ENCODE measurements at places on chromosomes 1 and 21.
A peak's percentile ranks its signal among the peaks of the same experiment; 100 is the strongest.

GRCh38 chr1:35675773-35676172 is 34.4 kb upstream of the PSMB2 start:
- no peak for DNase-seq

DNA sequence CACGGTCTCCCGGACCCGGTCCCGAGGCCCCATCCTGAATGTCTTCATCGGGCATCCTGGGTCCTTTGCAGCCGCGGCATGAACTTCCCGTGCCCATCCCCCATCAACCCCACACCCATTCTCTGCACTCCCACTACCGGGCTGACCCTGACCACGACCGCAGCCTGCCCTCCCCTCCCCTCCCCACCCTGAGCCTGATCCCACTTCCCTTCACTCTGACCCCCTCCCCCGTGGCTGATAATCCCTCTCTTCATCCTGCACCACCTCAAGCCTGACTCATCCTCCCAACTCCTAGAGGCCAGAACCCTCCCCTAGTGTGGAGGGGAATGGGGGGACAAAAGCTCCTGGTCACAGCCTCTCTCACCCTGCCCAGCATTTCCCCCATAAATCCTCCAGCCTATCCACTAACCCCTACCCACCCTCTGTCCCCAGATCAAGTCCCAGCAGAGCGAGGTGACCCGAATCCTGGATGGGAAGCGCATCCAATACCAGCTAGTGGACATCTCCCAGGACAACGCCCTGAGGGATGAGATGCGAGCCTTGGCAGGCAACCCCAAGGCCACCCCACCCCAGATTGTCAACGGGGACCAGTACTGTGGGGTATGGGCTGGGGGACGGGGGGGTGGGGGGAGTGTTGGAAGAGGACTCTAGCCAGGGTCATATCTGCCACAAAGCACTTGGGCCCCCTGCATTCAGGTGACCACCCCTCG is 602 bp downstream of the SH3BGRL3 start:
- peak; percentile 59 for DNase-seq

DNA sequence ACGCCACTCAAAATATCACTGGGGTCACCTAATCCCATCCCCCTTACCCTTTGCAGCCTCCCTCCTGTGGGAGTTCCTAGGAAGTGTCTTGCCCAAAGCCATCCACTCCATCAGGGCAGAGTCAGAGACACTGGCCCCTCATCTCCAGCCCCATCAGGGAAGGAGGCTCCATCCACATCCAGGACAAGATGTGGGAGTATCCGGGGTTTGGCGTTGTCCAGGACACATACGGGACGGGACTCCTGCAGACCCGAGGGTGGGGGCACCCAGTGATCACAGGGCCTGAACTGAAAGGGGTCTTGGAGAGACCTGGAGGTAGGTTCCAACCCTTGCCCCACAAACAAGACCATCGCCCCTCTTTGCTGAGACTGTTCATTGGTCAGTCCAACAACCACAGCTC is 348.2 kb downstream of the MATN1 start:
- DNase-seq = no peak

- DNase-seq = no peak
Measured at GRCh38 chr1:38327559-38327973, 281.0 kb upstream of the POU3F1 start.

GRCh38 chr1:21937372-21938121 is 437 bp upstream of the HSPG2 start:
- peak; percentile 93 for DNase-seq

- no peak for DNase-seq
Measured at GRCh38 chr1:87826681-87827251, 498.1 kb downstream of the LMO4 start.

GRCh38 chr1:17350083-17350482 is 21.9 kb upstream of the PADI6 start:
- DNase-seq = no peak

DNA sequence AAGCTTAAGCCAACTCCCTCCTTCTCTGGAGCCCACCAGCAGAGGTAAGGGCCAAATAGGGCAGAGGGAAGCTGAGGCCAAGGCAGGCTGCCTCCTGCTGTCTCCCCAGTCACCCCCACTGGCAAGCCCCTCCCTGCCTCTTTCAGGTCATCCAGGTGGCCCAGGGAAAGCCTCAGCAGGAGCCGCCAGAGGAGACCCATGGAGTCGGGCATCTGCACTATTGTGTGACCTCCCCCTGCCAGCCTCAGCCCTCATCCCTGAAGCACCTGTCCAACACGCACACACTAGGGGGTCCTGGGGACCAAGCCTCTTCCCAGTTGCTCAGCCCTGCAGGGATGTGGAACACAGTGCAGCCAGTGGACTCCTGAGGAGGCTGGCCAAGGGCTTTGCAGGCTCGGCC is 5.3 kb upstream of the NAXE start:
- no peak for DNase-seq

DNA sequence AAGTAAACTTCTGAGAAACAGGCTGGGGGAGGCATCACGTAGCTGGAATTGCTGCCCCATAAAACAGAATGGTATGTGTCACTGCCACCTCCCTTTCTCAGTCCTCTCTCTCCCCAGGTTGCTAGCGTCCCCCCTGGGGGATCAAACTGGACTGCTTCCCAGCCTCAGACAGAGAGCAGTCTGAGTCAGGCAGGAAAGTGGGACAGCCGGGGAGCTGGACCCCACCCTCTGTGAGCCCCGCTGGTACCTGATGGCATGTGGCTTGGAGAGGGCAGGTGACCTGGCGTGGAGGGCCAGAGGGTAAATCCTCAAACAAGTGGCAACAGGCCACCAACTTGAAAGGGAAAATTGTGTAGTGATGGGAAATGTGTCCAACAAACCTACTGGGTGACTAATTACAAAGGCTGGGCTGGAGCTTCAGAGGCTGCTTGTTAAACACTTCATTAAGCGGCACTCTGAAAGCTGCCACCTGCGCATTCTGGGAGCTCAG is 1.0 kb upstream of the SFN start:
- no peak for DNase-seq

DNA sequence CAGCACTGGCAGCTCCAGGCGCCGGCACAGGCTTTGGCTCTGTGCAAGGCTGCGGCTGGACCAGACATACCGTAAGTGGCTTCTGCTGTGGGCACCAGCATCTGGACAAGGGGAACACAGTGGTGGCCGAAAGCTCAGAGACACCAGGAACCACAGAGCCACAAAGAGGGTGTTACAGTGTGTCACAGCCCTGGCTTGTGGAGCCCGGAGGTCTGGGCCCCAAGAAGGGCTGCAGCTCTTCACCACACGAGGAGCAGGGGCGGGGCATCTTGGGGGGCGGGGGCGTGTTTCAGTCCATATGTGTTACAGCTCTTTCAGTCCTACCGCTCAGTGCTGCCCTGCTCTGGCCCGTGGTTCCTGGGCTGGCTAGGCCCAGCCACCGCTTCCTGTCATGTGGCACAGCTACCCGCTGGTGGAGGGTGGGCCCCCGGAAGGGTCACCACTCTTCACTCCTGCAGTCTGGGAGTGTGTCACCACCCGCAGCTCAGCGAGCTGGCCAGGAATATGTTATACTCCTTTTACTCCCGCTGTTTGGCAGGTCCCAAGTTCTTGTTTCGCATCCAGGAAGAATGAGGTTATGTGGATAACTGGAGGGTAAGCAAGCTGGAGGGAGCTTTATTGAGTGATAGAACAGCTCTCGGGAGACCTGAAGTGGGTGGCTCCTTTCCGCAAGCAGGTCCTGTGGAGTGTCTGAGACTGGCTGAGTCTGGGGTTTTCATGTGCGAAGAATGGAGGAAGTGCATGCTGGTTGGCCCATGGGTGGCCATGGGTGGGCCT is 3.3 kb upstream of the LSM10 start:
- peak; percentile 68 for DNase-seq

DNA sequence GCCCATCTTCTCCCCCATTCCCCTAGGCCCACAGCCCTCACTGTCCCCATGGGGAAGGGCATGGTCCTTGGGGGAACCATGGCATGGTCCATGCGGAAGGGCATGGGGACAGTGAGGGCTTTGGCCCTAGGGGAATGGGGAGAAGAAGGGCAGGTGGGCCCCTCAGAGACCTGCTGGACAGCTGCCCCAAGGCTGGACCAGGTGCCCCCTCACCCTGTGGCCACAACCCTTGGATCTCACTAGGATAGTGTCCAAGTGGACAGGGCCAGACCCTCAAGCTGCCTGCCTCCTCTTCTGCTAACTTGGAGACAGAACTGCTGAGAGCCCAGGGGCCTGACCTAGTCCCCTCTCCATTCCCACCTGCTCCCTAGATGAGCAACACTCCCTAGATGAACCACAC is 12.4 kb upstream of the SMYD3 start:
- no peak for DNase-seq

- no peak for DNase-seq
Measured at GRCh38 chr1:223230161-223230881, 87.3 kb upstream of the TLR5 start.

- no peak for DNase-seq
Measured at GRCh38 chr1:93692451-93692861, 10.8 kb upstream of the BCAR3 start.

GRCh38 chr1:203692565-203693470 is 66.2 kb downstream of the ATP2B4 start:
- peak; percentile 38 for DNase-seq

DNA sequence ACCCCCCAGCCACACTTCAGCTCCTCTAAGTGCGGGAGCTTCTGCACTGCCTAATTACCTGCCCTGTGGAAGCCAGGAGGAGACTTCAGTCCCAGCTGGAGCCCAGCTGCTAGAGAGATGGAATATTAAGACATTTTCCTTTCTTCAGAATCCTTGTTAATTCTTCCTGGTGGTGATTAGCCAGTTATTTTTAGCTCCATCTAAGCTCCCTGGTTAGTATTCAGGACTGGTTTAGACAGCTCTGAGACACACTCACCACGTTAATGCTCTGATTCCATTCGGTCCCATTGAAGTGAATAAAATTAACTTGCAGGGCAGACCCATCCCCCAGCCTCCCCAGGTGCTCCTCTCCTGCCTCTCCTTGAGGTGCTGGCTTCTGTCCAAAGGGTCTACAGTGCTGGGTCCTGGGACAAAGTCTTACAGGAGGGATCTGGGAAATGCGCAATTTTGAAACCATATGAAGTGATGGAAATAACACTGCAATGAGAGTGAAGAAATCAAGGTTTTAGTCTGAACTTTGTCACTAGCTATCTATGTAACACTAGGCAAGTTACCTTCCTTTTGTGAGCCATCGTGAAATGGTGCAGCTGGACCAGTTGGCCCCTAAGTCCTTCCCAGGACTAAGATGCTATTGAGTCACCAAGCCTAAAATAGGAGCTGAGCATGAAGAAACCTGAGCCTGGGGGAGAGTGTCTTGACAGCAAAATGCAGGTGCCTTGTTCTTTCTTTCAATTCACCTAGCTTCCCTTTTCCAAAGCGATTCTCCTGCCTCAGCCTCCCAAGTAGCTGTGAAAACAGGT is 117.4 kb upstream of the ATP1A1 start:
- DNase-seq = no peak

GRCh38 chr1:157197906-157198435 is 59.8 kb upstream of the ETV3 start:
- no peak for DNase-seq
